ENCODE measurements at places on chromosomes 11 and 22. TPM values are rescaled to one million over a fixed set of nuclear protein-coding genes. Genes with fewer than 3 reads are reported as not detected.

POU2AF3 gene
- polyA plus RNA-seq, result 2.0 TPM

E2F8 gene
- 0.44 TPM for polyA plus RNA-seq

MB gene
- 1.3 TPM for polyA plus RNA-seq

UBQLNL gene
- 0.39 TPM for polyA plus RNA-seq

PHOX2A gene
- polyA plus RNA-seq, result not detected

VPREB1 gene
- polyA plus RNA-seq, result 0.11 TPM

TMPRSS5 gene
- 0.32 TPM for polyA plus RNA-seq

FGF19 gene
- polyA plus RNA-seq, result not detected

PGM2L1 gene
- 2.3 TPM for polyA plus RNA-seq

TMEM151A gene
- polyA plus RNA-seq, result 0.09 TPM

NLRP14 gene
- 0.01 TPM for polyA plus RNA-seq

ACTN3 gene
- polyA plus RNA-seq, result 0.04 TPM

NECTIN1 gene
- polyA plus RNA-seq, result 4.7 TPM

CHADL gene
- polyA plus RNA-seq, result 4.0 TPM

IFITM1 gene
- 531 TPM for polyA plus RNA-seq

DUSP8 gene
- 9.1 TPM for polyA plus RNA-seq

CRYBB3 gene
- polyA plus RNA-seq, result not detected

PATE2 gene
- not detected for polyA plus RNA-seq

SYT13 gene
- 0.06 TPM for polyA plus RNA-seq

Data from lung (tissue), 17 donors.